CD8-positive, alpha-beta memory T cell (primary cell): ENCODE measurements at places on chromosomes 7 and 10. TPM values are rescaled to one million over a fixed set of nuclear protein-coding genes. Genes with fewer than 3 reads are reported as not detected.

Gene SLC26A4
- not detected for polyA plus RNA-seq

- H3K27ac ChIP-seq, result no peak overlapping the region
- no peaks in the 10 kb centered on the region for H3K4me1 ChIP-seq
- H3K27me3 ChIP-seq, result no peaks in the 10 kb centered on the region
- H3K36me3 ChIP-seq, result no peaks in the 10 kb centered on the region
These were observed 106.9 kb upstream of the ELMO1 start for GRCh38 chr7:37555528-37555927.

Gene ABCC2
- polyA plus RNA-seq, result 0.14 TPM

Gene NMT2
- polyA plus RNA-seq, result 36.6 TPM

DNA sequence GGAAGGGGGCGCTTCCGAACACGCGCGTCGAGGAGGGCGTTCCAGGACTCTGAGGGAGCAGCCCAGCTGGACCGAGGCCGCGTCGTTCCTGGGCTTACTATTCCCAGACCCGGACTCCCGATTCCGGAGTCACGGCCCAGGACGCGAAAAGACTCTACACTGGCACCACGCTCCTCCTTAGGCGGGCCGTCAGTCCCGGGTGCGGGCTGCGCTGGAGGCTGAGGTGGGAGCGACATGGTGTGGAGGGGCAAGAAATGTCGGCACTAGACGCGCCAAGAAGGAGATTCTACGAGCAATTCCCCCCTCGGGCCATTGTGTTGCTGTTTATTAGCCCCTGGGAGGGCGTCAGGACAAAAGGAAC, 584 bp upstream of the RUNDC3B start:
- DNase-seq, result no peak
- H3K27me3 ChIP-seq, result no peaks in the 10 kb centered on the region
- H3K27ac ChIP-seq, result no peak overlapping the region
- peak overlapping the region; percentile 74 for H3K4me3 ChIP-seq

Gene SLC29A4
- polyA plus RNA-seq, result 0.21 TPM

GRCh38 chr10:116699049-116699448, 43.3 kb downstream of the HSPA12A start:
- no peak overlapping the region for H3K4me3 ChIP-seq
- no peaks in the 10 kb centered on the region for H3K36me3 ChIP-seq
- H3K27ac ChIP-seq, result no peak overlapping the region
- H3K27me3 ChIP-seq, result no peaks in the 10 kb centered on the region
- no peak for DNase-seq

DNA sequence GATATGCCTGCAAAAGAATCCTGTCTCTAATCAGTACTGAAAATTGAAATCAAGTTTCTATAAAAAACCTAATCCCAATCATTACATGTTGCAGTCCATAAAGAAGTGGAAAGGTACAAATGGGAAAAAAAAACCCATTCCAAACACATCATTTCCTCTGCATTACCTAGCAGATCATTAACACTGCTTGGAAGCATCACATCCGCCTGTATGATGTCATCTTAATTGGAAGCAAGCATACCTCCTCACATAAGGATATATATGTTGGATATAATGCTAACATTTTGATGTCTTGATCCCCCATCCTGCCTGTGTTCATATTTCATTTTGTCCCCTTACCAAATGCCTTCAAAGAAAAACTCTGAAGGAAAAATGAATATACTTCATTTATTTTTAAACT, 241.3 kb upstream of the AOAH start:
- no peak overlapping the region for H3K4me3 ChIP-seq
- no peaks in the 10 kb centered on the region for H3K27me3 ChIP-seq
- no peak overlapping the region for H3K27ac ChIP-seq
- DNase-seq, result no peak
- peaks cover 8% of the 10 kb centered on the region for H3K4me1 ChIP-seq

GRCh38 chr7:93198472-93198871, 27.8 kb downstream of the HEPACAM2 start:
- no peaks in the 10 kb centered on the region for H3K4me1 ChIP-seq
- H3K4me3 ChIP-seq, result no peak overlapping the region
- DNase-seq, result no peak
- peaks cover 13% of the 10 kb centered on the region for H3K27me3 ChIP-seq
- no peak overlapping the region for H3K27ac ChIP-seq

DNA sequence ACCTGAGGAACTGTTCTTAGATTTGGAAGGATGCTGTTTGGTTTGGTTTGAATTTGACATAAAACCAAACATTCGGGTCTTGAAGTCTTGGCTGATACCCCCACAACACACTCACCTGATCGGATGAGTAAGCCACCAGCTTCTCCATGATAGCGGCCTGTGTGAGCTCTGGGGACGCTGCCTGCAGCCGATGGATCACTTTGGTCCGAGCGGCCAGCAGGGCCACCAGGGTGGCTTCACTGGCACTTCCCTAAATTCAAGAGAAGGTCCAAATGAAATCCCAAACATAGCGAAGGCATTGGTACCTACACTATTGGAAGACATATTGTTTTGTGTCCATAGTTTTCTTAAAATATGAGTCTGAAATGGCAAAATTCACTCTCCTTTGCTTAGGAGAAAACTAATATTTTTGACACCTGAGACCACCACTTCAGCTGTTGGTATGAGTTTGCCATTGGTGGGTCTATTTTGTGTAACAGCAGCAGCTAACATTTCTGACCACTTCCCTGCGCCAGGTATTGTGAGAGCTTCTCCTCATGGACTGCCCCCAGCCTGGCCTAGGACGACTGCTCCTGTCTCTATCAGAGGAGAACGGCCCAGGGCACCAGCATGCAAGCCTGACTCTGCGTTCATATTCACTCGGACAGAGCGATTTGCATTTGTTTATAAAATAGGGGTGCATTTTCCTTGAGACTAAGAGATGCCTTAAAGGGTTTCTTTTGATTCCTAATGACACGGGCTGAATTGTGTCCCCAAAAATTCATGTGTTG, 35.9 kb downstream of the DDC start:
- H3K27ac ChIP-seq, result no peak overlapping the region
- H3K27me3 ChIP-seq, result no peaks in the 10 kb centered on the region
- DNase-seq, result no peak

DNA sequence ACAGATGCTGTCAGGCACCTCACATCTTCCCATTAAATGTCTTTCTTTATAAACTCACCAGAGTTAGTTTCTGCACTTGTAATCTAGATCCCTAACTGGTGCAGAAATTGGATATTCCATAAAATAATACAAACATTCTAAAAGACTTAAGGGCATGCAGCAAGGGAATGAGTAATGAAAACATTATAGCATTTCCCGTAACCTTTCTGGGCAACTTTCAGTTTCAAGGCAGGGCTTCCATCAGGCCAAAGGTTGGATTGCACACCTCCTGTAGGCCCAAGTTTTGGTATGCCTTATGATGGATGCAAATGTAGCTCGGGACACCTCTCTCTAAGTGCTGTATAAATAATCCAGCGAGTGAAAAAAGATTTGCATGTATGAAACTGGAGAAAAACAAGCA, 129.9 kb upstream of the LYZL2 start:
- no peak overlapping the region for H3K4me3 ChIP-seq
- no peaks in the 10 kb centered on the region for H3K36me3 ChIP-seq
- no peak for DNase-seq
- H3K4me1 ChIP-seq, result no peaks in the 10 kb centered on the region
- no peaks in the 10 kb centered on the region for H3K27me3 ChIP-seq
- H3K27ac ChIP-seq, result no peak overlapping the region

Gene SPACDR
- polyA plus RNA-seq, result 0.56 TPM

GRCh38 chr7:31775556-31775955, 88.5 kb downstream of the PPP1R17 start:
- H3K27ac ChIP-seq, result no peak overlapping the region
- no peak overlapping the region for H3K4me3 ChIP-seq
- no peak for DNase-seq

Gene ABCB1
- 44.7 TPM for polyA plus RNA-seq

GRCh38 chr10:93656155-93656554, 43.8 kb downstream of the PDE6C start:
- no peak overlapping the region for H3K27ac ChIP-seq
- no peaks in the 10 kb centered on the region for H3K4me1 ChIP-seq
- DNase-seq, result no peak

Gene TBATA
- not detected for polyA plus RNA-seq

Gene HOGA1
- not detected for polyA plus RNA-seq

- no peak overlapping the region for H3K27ac ChIP-seq
- no peaks in the 10 kb centered on the region for H3K4me1 ChIP-seq
- no peaks in the 10 kb centered on the region for H3K27me3 ChIP-seq
- H3K4me3 ChIP-seq, result no peak overlapping the region
These were observed 58.0 kb upstream of the PFKP start for GRCh38 chr10:3009341-3009740.

- H3K36me3 ChIP-seq, result peaks cover 70% of the 10 kb centered on the region
- peak overlapping the region; percentile 2 for H3K4me3 ChIP-seq
- DNase-seq, result no peak
- H3K27ac ChIP-seq, result no peak overlapping the region
- H3K4me1 ChIP-seq, result peaks cover 87% of the 10 kb centered on the region
These were observed 55.8 kb downstream of the FIGNL1 start for GRCh38 chr7:50394315-50394714.

Gene PNLIPRP3
- not detected for polyA plus RNA-seq

DNA sequence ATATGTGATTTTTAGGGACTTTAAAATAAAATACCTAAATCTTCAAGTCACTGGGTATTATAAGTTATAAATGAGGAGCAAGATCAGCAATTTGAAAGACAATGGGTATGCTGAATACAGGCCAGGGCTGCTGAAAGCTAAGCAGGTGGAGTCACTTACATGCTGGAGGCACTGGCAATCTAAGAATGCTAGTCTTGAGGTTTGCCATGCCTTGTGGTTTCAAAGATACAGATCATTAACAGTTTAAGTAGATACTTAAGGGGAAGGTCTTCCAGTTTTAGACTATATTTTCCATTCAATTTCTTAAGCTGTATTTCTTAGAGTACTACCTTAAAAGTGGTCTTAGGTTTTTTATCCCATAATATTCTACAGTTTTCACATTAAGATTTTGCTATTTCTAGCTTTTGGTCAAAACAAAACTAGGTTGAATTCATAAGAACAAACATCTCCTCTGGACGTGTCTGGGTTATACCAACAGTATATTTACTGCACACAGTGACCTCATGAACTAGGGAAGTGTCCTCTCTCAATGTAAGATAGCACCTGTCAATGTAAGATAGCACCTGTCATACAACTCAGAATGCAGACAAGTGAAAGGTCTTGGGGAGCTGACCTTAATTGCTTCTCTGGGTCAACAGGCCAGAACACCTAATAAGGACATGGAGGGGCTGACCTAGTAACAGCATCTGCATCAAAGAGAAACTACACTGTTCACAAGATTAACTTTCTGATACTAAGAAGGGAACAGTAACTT, 2.0 kb downstream of the SRI start:
- no peak overlapping the region for H3K4me3 ChIP-seq
- H3K4me1 ChIP-seq, result peaks cover 26% of the 10 kb centered on the region
- no peak for DNase-seq

Gene UCN3
- polyA plus RNA-seq, result not detected

GRCh38 chr7:85275204-85275603, 88.3 kb upstream of the SEMA3D start:
- no peak overlapping the region for H3K4me3 ChIP-seq
- H3K27ac ChIP-seq, result no peak overlapping the region
- H3K27me3 ChIP-seq, result no peaks in the 10 kb centered on the region
- H3K36me3 ChIP-seq, result no peaks in the 10 kb centered on the region
- DNase-seq, result no peak

GRCh38 chr7:2217716-2218443, 14.9 kb downstream of the MAD1L1 start:
- no peaks in the 10 kb centered on the region for H3K27me3 ChIP-seq
- no peak for DNase-seq
- H3K36me3 ChIP-seq, result peaks cover 3% of the 10 kb centered on the region
- no peak overlapping the region for H3K27ac ChIP-seq

Gene SORBS1
- 0.28 TPM for polyA plus RNA-seq

GRCh38 chr7:158008267-158008666, 579.4 kb downstream of the PTPRN2 start:
- H3K4me3 ChIP-seq, result no peak overlapping the region
- H3K36me3 ChIP-seq, result no peaks in the 10 kb centered on the region
- no peak overlapping the region for H3K27ac ChIP-seq
- H3K4me1 ChIP-seq, result no peaks in the 10 kb centered on the region

Gene PKD2L1
- not detected for polyA plus RNA-seq

DNA sequence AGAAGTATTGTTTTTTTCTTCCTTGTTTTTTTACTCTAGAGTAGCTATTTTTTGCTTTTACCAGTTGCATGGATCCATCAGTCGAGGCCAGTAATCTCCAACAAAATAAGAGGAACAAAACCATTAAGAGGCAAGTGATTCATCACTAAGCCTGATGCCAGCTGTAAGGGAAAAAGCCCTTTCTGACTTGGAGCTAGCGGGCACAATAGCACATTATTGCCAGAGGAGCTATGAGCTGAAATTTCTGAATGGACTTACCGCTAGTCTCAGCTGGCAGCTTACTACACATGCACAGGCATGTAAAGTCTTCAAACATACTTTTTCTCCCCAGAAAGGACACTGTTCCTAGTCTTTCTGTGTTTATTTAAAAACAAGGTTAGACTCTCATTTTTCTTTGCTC, 41.6 kb upstream of the PTPRZ1 start:
- no peak overlapping the region for H3K4me3 ChIP-seq
- H3K4me1 ChIP-seq, result no peaks in the 10 kb centered on the region
- H3K36me3 ChIP-seq, result no peaks in the 10 kb centered on the region

Gene SSC4D
- 0.17 TPM for polyA plus RNA-seq

DNA sequence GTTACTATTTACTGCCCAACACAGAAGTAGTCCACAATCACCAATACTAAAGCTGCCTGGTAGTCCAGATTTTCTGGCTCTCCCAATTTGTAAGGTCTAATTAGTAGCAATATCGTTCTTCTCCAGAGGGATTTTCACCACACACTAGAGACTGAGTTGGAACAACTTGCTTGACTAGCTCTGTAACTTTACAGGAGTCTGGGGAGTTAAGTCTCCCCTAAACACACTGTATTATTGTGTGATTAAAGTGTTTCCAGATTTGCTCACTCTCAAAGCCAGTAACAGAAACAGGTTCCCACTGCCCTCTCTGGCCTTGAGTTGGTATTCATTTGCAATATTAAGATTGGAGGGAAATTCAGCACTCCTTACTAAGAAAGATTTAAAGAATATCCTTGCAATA, 1175.7 kb downstream of the SORCS1 start:
- DNase-seq, result no peak
- H3K4me1 ChIP-seq, result no peaks in the 10 kb centered on the region
- no peak overlapping the region for H3K27ac ChIP-seq
- no peak overlapping the region for H3K4me3 ChIP-seq

DNA sequence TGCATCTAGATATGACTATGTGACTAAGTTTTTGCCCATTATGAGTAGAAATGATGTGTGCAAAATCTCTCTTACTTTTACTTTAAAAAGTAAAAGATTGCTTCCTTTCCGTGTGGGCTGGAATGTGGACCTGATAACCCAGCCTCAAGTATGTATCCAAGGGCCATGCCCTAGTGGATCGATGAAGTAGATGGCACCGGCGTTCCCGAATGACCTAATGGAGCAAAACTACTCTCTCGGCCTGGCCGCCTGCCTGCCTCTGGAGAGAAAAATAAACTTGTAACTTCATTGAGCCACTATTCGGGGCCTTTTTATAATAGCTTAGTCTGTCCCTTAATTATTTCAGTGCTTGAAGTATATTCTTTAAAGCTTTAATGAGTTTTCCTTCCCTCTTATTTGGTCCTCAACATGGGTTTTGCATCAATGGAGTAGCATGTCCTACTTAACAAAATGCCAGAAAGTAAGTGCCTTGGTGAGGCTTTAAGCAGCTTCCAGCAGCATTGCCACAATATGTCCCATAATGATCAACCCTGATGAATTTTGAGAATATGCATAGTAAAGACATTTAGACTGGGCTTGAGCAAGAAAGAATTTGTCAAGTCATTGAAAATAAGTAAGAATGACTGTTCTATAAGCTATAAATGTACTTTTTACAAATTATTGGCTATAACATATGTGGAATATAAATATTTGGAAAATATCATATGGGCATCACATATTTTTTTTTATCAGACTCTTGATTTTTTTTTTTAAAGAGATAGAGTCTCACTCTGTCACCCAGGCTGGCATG, 61.4 kb downstream of the PLXDC2 start:
- no peaks in the 10 kb centered on the region for H3K4me1 ChIP-seq
- no peak for DNase-seq
- H3K4me3 ChIP-seq, result no peak overlapping the region
- no peak overlapping the region for H3K27ac ChIP-seq
